ENCODE measurements at places on chromosomes 2 and 18. TPM values are rescaled to one million over a fixed set of nuclear protein-coding genes. Genes with fewer than 3 reads are reported as not detected.

- no peak for DNase-seq
Measured at GRCh38 chr2:32453242-32454062, 96.6 kb downstream of the BIRC6 start.

DNA sequence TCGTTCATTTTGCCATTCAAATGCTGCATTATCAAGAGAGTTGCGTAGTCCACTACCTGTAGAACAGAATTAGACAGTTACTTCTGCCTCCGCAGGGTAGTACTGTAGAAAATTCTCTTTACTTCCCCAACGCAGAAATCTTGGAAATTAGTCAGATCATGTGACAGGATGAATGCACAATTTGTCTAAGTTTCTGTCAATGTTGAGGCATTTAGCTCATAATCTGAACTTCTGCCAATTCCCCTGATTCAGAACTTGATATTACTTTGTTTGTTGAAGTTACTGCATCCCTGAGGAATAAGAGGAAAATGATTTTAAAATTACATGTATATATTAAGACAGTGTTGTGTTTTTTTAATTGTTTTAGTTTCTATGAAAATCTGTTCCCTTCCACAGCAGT, 83.4 kb downstream of the TTC27 start:
- no peak for DNase-seq

GRCh38 chr2:224934526-224935188, 107.6 kb downstream of the DOCK10 start:
- DNase-seq = no peak

DNA sequence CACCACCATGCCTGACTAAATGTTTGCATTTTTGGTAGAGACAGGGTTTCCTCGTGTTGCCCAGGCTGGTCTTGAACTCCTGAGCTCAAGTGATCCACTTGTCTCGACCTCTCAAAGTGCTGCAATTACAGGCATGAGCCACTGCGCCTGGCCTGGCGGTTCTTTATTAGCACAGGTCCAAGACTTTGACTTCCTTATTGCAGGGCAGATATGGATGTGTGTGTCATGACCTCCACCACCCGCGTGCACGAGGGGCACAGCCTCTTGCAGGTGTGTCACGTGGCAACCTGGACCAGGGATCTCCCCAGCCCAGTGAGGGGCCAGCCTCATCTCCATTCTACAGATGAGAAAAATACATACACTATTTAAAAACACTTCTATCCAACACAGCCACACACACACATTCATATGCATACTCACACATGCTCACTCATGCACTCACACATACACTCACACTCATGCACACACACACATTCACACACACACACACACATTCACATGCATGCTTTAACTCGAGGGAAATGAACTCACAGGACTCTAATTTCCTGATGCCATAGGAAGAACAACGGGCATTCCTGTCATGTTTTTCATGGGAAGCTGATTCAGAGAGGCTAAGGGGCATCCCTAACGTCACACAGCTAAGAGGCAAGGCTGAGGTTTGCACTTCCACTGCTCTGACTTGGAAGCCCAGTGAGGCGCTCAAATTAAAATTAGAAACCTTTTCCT, 38.8 kb downstream of the RRM2 start:
- no peak for DNase-seq

ENOSF1 gene
- 62.0 TPM for total RNA-seq

SCN2A gene
- 0.12 TPM for total RNA-seq
